ENCODE measurements at places on chromosomes 5 and 9.

DNA sequence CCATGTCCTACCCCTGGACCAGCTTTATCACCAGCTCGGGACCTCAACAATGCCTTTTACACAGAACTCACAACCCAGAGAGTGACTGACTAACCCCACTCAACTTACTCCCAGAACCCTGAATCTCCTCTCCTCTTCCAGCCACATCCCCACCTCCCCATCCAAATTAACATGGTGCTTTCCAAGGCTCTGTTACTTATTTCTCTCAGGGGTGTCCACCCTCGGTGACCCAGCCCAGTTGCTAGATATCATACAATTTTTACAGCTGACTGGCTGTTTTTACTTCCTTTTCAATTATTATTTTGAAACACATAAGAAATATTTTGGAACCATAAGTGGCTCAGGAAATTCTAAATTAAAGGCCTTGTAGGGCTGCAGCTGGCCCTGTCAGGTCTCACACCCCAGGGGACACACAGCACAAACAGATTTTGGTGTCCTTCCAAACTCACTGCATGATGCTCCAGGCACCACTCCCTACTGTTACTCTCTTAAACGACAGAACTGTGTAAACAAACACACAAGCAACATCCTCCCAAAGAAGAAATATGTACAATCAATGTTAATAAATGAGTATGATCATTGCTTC is 180.6 kb downstream of the ADAMTS12 start:
- peak; percentile 55 for DNase-seq

DNA sequence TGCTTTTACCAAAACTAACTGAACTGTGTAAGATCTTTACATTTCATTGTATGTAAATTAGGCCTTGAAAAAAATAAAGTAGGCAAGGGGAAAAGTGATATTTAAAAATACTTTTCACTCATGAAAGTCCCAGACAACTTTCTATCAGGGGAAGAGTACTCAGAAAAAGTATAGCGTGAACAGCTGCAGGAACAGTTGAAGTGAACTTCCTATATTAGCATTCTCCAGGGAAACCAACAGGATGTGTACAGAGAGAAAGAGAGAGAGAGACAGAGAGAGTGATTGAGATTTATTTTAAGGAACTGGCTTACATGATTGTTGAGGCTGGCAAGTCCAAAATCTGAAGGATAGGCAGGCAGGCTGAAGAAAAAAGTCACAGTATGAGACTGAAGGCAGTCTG is 42.0 kb downstream of the ERMP1 start:
- no peak for DNase-seq

DNA sequence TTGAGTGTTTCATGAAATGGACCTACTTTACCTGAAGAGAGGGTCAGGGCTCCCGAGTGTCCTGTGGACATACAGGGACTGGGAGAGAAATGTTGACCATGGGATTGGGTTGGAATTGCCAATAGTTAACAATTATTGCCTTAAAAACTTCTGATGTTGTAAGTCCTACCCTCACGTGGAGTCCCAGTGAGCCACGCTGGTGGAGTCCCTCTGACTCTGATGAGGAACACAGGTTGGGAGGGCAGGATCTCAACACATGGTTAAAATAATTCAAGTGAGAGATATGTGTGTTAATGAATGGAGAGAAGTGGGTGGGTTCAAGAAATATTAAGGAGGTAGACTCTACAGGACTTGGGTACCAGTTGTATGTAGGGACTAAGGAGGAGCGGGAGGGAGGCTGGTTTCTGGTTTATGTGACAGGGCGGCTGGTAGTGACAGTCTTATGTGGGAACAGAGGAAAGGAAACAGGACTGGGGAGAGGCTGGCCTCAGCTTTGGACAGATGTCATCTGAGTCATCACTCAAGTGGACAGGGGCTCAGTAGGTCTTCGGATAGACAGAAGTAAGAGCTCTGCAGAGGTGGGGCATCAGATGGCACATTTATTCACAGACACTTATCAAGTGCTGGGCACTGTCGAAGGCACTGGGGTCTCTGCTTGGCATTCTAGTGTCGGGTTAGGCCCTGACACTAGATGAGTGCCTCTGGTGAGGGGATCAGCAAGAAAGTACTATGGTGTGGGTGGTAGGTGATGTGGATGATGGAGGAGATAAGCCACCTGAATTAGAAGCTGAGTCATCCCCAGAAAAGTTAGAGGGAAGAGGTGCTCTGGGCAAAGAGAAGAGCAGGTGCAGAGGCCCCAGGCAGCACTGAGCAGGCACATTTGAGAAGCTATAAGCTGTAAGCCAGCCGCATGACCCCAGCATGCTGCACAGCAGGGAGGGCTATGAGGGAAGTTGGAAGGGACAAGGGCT is 27.2 kb downstream of the MAML1 start:
- DNase-seq, result no peak

- no peak for DNase-seq
Observed at GRCh38 chr5:93342563-93343061, 238.4 kb downstream of the NR2F1-AS1 start.

DNA sequence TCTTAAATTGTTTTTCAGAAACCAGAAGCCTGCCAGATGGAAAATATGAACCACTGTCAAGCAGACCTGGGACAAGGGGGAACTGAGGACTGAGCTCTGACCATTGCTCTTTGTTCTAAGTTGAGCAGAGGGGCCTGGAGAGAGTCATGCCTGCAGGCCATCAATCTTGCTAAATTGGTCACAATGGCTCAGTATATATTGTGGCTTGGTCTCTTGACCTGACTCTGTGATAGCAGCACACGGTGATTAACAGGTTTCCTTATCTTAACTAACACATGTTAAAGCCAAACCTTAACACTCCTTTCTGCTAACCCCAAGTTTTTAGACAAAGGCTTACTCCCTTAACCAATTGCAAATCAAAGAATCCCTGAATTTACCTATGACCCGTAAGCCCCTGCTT is 1281.2 kb upstream of the NUDT12 start:
- DNase-seq, result no peak

GRCh38 chr5:1509346-1510085 is 14.2 kb downstream of the LPCAT1 start:
- peak; percentile 33 for DNase-seq

DNA sequence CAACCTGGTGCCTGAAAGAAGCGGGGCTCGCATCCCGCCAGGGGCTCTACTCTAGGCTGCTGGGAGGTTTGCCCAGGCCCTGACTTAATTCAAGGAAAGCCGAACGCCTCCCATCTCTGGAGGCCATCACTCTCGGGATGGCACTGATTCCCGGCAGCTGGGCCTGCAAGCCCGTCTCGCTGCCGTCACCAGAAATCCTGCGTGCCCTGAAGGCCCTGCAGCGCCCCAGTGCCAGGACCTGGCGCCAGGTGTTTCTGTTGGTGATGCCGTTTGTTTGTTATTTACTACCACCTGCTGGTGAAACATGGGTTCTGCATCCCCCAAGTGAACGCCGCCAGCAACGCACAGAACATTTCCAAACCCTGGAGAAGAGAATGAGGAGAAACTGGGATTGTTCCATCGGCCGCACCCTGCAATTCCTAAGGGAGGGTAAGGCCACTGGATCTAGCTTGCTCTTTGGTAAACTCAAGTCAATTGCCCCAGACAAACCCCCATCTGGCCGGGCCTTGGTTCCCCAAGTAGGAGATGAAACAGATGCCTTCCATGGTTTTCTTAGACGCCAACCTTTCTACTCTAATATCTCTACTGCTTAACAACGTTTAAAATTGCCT is 77.9 kb downstream of the AK8 start:
- DNase-seq, result peak; percentile 90

DNA sequence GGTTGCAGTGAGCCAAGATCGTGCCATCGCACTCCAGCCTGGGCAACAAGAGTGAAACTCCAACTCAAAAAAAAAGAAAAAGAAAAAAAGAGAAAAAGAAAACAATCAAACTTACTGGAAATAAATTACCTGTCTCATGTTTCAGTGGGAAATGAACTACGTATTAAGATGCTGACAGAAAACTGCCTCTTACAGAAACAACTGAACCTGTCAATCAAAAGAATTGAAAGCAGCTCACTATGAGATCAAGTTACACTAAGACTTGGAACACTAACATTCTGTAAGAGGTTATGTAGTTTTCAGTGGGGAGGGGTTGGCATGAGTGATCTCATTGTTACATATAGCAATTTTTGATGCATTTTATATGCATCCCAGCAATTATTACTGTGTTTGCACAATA is 64.4 kb upstream of the SPATA31E1 start:
- no peak for DNase-seq

- no peak for DNase-seq
Observed at GRCh38 chr5:117473165-117473564, 898.5 kb upstream of the SEMA6A start.

DNA sequence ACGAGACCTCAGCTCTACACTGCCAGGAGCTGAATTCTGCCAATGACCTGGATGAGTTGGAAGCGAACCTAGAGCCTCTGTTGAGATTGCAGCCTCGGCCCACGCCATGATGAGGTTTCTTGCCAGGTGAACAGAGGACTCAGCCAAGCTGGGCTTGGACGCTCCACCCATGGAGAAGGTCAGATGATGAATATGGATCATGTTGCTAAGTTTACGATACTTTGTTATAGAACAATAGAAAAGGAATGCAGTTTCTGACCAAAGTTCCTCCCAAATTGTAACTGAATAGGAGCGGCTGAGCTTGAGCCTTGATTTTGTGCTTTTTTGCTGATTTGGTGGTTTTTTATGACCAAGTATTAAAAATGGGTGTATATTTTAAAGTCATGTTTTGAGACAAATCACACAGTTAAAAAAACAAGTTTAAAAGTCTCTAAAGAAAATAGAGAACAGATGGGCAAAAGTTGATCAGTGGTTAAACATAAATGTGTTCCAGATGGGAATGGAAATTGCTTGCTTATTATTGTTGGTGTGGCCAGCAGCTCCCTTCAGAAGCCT is 32.9 kb downstream of the ROPN1L start:
- DNase-seq, result no peak

GRCh38 chr5:8333485-8333884 is 464.5 kb downstream of the MTRR start:
- DNase-seq, result no peak

GRCh38 chr5:56350597-56351170 is 117.6 kb upstream of the ANKRD55 start:
- DNase-seq, result peak; percentile 75

DNA sequence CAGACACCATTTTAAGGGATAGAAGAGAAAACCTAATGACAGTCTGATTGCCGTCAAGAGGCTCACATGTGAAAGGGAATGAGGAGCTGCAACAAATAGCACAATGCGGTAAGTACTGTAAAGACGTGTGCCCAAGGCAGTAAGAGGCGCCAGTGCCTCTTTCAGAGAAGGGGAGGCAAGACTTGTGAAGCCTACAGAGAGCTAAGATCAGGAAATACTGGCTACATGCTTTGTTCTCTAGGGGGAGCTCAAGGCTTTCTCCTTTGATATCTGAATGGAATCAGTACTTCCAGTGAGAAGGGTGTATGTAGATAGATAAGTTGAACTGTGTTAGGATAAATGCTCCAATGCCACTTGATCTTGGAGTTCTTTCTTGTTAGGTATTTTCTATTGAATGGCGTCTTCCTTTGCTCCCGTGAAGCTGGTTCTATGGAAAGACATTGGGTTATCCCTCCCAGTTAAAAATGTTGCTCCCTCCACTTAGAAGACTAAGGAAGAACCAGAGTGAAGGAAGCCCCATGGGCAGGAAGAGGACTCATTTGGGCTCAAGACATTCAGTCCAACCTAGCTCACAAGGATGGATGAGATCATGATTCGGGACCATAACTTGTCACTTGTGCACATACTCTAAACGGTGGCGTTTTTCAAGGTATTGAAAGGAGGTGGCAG is 23.5 kb upstream of the ALDOB start:
- no peak for DNase-seq

DNA sequence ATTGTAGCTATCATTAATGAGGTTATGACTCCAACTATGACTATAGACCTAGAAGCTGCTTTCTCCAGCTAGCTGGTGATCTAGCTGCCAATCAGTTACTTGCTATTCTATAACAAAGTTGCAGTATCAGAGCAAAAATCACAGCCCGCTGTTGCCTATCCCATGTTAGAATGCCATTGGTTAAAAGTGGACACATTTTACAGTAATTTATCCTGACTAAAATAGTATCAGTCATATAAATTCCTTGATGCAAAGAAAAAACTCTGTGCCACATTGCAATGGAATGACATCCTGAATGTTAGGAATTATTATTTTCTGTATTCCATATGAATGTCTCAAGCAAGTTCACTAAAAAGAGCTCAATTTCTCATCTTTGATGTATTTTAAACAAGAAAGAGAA is 626.5 kb downstream of the PDE4D start:
- no peak for DNase-seq

DNA sequence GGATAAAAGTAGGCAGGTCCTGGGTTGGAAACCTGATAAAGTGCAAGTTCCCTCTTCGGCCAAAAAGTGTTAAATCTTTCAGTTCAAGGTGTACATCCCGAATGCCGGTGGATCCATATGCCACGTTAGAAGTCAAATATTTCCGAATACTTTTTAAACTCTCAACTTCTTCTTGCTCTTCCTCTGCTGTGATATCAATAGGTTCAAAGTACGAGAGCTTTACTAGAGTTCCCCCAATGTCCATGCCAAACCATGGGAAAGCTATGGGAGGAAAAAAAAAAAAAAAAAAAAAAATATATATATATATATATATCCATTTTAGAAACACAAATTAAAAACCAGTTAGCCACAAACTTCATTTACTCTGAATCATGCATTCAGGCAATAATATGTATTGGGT is 10.4 kb downstream of the PANK3 start:
- no peak for DNase-seq

DNA sequence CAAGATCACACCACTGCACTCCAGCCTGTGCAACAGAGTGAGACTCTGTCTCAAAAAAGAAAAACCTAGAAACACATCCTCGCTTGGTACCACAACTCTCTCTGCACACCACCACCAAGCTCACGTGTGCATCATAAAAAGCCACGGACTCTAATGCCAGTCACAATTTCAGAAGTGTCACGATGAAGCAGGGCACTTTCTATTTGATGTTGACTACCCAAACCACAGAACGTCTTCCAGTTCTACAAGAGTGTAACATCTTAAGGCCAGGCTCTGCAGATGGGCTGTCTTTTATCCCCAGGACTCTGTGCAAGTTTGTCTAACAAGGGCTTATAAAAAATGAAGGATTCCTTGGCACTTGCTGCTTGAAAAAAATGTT is 22.9 kb downstream of the GFPT2 start:
- DNase-seq, result no peak

DNA sequence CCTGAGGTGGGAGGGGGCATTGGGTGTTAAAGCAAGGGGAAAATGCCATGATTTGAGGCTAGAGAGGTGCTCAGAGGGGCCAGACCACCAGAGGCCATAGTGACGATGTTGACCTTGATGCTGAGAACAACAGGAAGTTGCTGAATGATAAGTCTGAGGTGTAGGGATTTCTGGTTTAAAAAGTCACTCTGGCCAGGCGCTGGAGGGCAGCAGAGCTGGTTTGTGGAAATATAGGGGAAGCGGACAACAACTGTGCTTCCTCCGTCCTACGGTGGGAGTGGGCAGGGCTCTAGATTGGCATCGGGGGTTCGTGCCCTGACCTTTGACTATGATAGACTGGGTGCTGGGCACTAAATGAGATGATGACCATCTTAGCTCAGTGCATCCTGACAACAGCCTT is 44.7 kb downstream of the STOM start:
- DNase-seq, result no peak

- no peak for DNase-seq
Observed at GRCh38 chr5:125093776-125094175, 347.3 kb upstream of the ZNF608 start.

GRCh38 chr9:4009006-4009511 is 290.8 kb downstream of the GLIS3 start:
- DNase-seq, result no peak

- no peak for DNase-seq
Observed at GRCh38 chr9:131698618-131698985, 41.3 kb downstream of the RAPGEF1 start.
